NCI-H1105 (cell line): ENCODE measurements at places on chromosomes 12 and 14.
A peak's percentile ranks its signal among the peaks of the same experiment; 100 is the strongest.

- no peak for DNase-seq
Observed at GRCh38 chr12:72270246-72270645, 1.9 kb upstream of the TRHDE start.

GRCh38 chr14:76887191-76887590 is 61.0 kb downstream of the LRRC74A start:
- no peak for DNase-seq

DNA sequence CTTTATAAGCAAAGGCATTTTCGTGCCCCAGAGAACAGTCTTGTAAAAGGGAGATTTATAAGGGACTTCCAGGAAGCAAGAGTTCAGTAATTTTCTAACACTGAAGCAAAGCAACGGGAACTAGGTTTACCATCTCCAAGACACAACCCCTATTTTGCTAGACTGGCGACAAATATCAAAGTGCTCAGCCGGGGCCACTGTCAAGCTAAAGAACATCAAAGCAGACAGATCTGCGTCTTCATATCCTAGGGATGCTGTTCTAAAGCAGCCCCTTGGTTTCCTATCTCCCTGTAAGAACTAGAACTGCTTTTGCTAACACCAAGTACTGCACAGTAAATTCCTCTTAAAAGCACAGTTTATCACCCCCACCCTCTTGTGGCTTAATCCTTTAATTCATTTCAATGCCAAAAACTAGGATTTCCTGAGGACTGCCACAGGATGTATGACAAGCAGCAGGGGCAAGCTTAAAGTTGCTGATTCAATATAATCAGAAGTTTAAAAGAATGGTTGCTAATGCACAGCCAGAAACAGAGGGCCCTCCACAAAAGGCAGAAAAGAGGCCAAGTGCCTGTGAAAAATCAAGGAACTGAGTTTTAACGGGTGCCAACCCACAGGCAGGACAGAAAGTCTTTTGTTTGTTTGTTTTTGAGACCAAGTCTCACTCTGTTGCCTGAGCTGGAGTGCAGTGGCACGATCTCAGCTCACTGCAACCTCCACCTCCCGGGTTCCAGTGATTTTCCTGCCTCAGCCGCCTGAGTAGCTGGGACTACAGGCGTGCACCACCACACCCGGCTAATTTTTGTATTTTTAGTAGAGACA is 44.0 kb upstream of the ISM2 start:
- no peak for DNase-seq

- DNase-seq = no peak
Observed at GRCh38 chr14:93954900-93955849, 21.2 kb downstream of the ASB2 start.

DNA sequence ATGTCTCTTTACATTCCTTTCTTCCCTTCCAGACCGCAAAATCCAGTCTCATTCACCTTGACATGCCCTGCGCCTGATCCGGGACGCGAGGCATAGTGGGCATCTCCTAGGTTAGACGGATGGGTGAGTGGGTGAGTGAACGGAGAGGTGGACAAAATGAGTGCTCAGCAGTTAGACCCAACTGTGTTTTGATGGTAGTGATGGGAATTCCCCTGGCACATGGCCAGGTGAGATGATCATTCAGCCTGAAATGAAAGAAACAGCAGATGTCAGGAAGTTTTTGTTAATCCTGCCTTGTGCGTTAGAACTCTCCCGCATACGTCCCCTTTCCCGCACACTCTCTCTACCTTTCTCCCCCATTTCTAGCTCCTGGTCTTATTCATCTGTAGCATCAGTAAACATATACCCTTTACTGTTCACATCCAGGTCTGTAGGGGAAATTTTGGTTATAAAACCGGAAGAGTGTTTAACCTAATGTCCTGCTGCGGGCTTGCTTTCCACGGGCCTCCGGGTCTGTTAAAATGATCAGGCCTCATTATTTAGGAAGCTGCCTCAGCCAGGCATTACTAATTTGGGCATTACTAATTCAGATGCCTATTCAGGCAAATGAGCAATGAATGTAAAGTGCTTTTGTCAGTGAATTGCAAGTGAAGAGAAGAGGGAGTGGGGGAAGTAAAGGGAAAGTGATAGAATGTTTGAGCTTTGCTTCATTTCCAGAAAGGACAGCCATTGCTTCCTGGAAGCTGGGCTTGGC is 172.8 kb downstream of the ETV6 start:
- no peak for DNase-seq

- DNase-seq = peak; percentile 60
Observed at GRCh38 chr12:47087088-47087688, 7.4 kb upstream of the AMIGO2 start.
